NCI-H226 (cell line): ENCODE measurements at places on chromosomes 7 and 10.

GRCh38 chr7:45597286-45597984 lies 23.3 kb downstream of the ADCY1 start:
- DNase-seq, result no peak

DNA sequence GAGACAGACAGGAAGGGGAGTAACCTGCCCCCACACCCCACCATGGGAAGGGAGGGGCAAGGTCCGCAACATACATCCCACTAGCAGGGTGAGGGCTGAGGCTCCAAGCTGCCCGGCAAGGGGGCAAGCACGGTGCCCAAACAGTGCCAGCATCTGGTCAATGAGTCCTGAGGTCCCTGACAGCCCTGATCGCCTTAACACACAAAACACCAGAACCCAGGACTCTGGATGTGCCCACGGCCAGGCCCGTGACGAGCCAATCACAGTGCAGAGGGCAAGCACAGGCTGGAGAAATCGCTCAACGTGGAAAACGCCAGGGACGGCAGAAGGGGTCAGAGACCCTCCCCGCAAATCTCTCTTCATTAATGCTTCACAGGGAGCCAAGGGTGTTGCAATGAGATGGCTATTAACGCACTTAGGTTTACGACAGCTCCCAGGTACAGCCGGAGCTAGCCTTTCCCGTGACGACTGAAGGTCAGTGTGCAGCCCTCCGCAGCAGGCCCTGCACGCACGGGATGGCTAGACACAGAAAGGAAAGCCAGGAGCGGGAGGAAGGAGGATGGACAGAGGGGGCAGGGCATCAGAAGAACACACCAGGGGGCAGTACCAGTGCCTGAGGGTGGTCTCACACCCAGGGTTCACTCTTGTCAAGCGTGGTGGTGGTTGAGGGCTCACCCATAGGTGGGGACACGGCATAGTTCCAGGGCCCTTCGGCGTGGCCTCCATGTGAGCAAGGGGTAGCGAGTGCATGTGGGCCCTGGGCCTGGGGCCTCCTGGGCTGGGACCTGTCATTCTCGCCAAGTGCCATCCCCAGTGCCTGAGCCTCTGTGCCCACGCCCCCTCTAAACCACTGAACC lies 220.5 kb downstream of the MAD1L1 start:
- DNase-seq, result no peak

DNA sequence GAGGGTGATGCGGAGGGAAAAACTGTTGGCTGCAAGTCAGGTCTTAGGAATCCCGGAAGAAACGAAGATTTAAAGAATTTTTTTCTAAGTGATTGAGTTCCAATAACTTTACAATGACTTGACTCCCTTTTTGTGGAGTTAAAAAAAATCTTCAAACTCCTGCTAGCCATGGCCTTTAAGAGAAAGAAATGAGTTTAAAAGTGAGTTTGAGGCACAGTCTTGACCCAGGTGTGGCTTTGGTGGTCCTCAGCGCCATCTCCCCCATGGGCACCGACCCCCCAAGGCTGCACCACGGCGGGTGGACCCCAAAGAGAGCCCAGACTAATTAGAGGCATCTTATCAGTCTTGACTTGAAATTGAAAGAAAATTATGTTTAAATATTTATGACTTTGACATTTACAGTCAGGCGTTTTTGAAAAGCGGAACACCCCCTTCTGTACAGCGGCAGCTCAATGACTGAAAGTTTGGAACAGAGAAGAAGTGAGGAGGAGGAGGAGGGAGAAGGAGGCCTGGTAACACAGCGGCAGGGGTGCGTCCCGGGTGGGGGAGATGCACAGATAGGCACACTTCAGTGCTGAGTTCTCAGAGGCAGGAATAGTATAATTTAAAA lies 349.6 kb downstream of the DNAJB6 start:
- no peak for DNase-seq

DNA sequence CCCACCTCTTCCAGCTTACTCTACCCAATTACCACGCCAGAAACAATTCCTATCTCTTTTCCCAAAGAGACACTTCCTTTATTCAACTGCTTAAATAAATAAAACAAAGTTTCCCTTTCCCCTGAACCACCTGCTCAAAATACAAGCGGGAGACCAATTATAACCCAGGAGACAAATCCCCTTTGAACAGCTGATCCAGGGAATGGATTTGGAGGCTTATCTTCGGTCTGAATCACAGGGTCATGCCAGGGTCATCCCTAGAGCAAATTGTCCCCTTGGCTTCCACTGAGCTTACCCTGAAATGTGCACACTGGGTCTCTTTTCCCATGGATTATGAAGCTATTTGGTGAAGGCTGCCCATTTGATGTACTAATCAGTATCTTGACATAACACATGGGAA lies 99.9 kb upstream of the JAZF1 start:
- DNase-seq, result no peak
